ENCODE measurements at places on chromosomes 1 and 21.

- DNase-seq, result no peak
These were observed 126.6 kb upstream of the COA6 start for GRCh38 chr1:234246638-234247116.

DNA sequence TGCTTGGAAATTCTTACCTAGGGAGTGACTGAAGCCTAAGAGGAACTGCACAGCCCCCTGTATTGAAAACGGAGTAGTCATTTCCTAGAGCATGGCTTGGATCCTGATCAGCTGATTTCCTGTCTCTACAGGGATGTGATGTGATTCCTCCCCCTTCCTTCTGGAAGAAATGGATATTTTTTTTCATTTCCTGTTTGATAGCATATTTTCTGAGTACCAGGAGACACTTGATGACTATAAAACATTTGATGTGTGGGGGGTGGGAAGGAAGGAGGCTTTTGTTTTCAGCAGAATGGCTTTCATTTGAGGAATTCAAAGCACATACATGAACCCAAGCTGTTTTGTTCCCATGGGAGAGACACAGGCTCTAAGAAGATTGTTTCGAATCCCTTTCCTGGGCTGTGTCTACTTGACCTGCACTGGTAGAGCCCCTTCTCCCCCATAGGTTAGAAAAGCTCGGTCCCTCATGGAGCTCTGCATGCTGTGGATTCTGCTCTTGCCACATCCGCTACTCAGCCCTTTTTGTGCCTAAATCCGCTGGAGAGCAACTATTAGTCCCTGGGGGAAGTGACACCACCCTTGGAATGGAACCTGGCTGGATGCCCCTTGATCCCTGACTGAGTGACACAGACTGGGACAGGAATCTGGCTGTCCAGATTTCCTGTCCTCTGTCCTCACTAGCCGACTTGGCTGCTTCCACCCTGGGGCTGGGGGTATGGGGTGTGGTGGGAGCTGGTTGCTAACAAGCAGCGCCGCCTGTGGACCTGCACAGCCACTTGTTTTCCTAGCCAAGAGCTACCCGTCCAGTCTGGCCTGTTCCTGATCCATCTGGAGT lies 71.8 kb upstream of the MACF1 start:
- DNase-seq, result peak; percentile 57

GRCh38 chr1:95384567-95384966 lies 150.6 kb downstream of the RWDD3 start:
- peak; percentile 48 for DNase-seq

- DNase-seq, result no peak
These were observed 1.7 kb upstream of the SMAP2 start for GRCh38 chr1:40371707-40372258.

DNA sequence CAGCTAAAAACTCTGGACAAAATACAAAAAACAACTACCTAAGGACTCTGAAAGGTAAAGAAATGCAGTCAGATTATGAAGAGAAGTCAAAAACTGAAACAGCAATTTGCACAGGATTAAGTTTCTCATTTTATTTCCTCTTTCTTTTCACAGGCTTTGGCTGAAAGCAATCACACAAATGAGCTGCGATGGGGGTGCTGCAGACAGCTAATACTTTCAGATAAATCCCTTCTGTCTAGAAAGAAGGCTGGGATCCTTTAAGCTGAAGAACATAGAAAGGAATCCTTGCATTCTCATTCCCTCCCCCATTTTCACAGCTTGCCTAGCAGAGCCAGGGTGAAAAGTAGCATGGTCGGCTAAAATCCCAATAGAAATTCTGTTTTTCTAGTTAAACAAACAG lies 32.0 kb upstream of the PRDX6 start:
- DNase-seq, result no peak

- DNase-seq, result no peak
These were observed 27.6 kb downstream of the PODN start for GRCh38 chr1:53089478-53090226.

- DNase-seq, result no peak
These were observed 47.6 kb downstream of the SPSB1 start for GRCh38 chr1:9340172-9340854.

DNA sequence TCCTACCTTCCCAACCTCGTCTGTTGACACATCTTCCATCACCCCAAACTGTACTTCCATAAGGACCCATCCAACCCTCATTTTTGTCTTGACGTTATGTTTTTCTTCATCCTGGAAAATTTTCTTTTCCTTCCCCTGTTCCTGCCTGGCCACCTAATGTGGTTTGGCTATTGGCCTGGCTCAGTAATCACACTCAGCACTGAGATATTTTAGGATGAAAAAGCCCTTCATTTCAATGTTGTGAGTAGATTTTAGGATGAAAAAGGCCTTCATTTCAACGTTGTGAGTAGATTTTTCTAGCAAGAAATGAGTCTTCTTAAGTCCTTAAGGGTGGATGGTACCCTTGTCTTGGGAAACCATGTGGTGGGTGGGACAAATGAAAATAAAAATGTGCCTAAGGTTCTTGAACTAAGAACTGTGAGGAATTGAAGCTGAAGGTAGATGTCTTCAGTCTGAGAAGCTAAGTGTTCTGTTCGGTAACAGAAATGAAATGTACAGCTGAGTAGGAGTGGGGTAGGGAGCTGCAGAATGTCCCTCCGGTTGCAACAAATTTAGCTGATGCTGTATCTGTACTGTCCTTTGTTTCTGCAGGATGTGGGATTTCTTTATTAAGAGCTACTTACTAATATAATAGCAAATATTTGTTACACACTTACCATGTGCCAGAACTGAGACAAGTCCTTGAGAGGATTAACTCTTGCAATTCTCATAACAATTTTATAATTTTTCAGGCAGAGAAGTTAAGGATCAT lies 36.1 kb downstream of the DNTTIP2 start:
- DNase-seq, result no peak

DNA sequence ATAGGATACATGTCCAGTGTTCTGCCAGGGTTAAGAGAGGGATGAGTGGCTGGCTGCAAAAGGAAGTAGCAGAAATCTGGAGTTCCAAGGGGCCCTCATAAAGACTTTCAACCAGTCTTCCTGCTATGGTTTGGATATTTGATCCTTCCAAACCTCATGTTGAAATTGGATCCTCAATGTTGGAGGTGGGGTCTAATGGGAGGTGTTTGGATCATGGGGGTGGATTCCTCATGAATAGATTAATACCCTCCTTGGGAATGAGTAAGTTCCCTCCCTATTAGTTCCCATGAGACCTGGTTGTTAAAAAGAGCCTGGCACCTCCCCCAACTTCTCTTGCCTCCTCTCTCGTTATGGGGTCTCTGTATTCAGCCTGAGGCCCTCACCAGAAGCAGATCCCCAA lies 10.1 kb upstream of the GNG12 start:
- no peak for DNase-seq

DNA sequence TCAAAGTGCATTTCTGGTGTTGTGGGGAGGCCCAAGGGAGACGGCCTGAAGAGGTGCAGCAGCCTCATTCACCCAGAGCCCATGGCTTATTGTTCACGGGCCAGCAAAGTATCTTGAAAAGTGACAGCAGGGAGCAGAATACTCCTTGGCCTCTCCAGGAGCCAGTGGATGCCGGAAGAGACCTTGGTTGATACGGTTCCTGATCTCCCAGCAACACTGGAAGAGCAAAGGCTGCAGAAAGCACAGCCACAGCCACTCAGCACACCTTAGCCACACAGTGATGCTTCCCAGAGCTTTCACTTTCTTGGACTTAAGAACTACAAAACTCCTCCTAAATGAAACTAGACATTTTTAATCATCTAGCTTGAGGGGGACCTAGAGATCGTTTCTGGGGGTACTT lies 64.3 kb upstream of the TENT5C start:
- DNase-seq, result no peak

GRCh38 chr21:40923407-40923806 lies 76.4 kb upstream of the DSCAM start:
- no peak for DNase-seq

DNA sequence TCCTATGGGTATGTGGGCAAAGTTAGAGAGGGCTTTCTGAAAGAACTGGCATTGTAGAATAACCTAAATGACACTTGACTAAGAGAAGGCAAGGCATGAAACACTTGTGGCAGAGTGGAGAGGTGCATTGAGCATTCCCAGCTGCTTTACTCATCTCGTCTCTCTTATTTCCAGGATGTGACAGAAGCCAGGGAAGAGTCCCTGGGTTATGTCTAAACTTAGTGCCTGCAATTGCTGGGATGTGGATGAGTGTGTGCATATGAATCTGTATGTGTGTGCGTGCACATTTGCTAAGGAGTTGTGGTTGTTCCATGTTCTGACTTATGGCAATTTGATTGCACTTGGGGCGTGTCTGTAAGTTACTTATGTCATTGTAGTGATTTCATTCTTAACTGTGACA lies 1326.5 kb upstream of the B3GALT2 start:
- DNase-seq, result no peak

- no peak for DNase-seq
These were observed 46.5 kb downstream of the LAMC1 start for GRCh38 chr1:183069562-183070216.

DNA sequence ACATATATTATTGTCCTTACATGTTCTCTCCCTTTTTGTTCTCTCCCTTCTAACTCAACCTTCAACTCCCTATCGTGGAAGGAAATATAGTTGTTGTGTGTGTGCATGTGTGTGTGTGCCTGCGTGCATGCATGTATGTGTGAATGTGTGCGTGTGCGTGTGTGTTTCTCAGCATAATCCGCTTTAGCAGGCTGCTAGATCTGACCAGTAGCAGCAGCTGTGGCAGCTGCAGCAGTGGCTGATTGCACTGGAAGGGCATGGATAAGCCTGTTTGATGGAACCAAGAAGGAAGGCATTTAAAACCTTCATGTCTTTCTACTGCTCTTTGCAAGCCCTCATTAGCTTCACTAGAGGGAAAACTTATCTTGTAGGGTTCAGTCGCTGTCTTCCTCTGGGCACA lies 65.6 kb upstream of the IRF2BP2 start:
- no peak for DNase-seq

DNA sequence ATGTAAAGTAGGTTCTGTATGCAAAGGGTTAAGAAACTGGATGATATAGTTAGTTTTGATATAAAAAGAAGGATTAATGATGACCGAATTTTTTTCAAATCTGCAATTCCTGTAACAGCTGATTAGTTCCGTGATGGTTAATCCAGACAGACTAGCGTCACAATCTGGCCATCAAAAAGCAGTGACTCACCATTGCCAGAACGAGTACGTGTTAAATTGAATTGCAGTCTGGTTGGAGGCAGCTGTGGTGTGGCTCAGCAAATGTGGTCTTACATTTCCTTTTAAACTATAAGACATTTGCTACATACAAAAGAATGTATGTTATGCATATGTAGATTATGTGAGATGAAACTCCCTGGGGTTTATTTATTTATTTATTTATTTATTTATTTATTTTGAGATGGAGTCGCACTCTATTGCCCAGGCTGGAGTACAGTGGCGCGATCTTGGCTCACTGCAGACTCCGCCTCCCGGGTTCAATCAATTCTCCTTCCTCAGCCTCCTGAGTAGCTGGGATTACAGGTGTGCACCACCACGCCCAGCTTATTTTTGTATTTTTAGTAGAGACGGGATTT lies 139.8 kb downstream of the RYR2 start:
- DNase-seq, result no peak

GRCh38 chr1:180586671-180587155 lies 27.9 kb downstream of the OVAAL start:
- no peak for DNase-seq

- DNase-seq, result no peak
These were observed 31.7 kb upstream of the GPR88 start for GRCh38 chr1:100506217-100506616.

DNA sequence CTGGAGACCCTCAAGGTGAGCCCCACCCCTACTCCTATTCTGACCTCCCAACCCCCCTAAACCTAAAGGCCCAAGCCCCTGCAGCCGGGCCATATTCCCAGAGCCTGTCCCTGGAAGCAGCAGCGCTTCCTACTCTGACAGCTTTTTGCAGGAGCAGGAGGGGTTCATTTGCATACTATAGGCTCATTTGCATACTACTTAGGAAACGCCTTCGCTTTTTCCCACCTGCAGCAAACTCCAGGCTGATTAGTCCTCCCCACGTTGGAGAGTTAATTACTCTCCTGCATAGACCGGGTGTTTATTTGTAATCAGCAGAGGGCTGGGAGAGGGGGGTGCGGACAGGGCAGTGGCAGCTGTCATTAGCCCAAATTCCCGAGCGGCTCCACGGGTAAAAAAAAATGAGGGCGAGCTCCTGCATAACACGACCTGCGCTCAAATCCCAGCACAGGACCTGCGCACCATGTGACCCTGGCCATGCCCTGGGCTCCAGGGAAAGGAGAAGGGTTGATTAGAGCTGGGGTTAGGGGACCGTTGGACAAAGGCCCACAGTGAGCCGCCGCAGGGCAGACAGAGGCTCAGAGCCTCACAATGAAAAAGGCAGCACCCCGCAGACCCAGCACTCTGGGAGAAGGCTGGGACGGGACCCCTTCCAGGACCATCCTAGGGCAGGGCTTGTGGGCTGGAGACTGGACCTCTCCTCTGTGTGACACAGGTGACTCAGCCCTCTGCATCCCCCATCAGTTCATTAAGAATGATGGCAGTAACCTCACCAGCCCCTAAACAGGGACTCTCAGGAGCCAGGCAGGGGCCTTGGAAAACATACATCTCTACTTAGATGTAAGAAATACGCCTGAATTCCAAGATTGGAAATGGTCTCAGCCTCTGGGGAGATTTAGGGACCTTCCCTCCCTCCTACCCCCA lies 9.9 kb upstream of the C1QA start:
- DNase-seq, result no peak

- DNase-seq, result no peak
These were observed 112.3 kb downstream of the RPS6KC1 start for GRCh38 chr1:213163278-213163711.

GRCh38 chr1:37410815-37411214 lies 63.6 kb upstream of the ZC3H12A start:
- peak; percentile 43 for DNase-seq

GRCh38 chr1:234208791-234209190 lies 164.5 kb upstream of the COA6 start:
- no peak for DNase-seq

DNA sequence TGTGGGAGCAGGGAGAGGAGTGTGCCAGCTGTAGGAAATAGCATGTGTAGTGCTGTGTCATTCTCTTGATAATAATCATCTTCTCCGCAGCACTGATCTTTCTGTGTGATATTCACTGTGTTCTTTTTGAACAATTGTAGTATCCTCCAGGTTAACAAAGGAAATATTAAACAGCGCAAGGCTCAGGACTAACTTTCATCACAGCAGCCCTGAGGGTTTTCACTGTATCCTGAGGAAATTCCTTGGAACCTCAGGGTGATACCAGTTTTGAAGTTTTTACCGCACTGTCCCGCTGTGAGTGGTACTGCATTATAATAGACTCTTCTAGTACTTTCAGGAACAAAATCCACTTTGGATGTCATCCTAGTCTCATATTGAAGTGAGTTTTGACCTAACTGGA lies 228.4 kb upstream of the COA6 start:
- DNase-seq, result no peak

DNA sequence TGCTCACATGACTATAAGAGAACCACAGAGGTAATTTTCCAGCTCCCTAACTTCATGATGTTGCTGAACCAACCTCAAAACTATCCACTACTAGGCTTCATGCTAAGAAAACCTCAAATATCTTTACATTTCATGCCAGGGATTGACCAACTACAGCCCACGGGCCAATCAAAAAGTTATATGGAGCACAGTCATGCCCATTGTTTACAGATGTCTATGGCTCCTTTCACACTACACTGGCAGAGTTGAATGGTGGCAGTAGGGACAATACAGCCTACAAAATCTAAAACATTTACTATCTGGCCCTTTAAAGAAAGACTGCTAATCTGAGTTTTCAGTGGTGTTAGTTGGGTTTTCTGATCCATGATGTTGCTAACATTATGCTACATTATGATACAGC lies 154.8 kb downstream of the TM2D1 start:
- no peak for DNase-seq

- no peak for DNase-seq
These were observed 5.5 kb upstream of the ZNF695 start for GRCh38 chr1:247013391-247013790.

- no peak for DNase-seq
These were observed 48.9 kb downstream of the PRKCZ start for GRCh38 chr1:2098839-2099785.

Data from right renal pelvis (tissue), 4 donors.